Heart right ventricle (tissue), 16 donors: ENCODE measurements at places on chromosomes 11 and 22.

DNA sequence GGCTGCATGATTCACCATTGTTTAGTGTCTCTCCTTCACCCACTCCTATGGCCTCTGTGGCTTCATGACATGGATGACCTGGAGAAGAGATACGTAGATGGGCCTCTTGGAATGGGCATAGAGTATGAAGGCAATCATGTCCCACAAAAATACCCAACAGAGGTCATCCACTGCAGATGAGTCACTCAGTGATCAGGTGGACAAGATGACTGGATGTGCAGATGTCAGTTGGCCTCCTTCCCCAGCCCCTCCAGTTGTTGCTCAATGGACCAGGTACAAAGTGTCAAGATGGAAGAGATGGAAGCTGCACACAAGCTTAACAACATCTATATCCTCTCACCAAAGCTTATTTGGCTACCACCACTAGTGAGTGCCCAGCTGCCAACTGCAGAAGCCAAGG is 41.0 kb upstream of the CLPB start:
- DNase-seq = no peak
- no peak overlapping the region for H3K27ac ChIP-seq
- peaks cover 14% of the 10 kb centered on the region for H3K27me3 ChIP-seq
- H3K4me3 ChIP-seq = no peak overlapping the region

DNA sequence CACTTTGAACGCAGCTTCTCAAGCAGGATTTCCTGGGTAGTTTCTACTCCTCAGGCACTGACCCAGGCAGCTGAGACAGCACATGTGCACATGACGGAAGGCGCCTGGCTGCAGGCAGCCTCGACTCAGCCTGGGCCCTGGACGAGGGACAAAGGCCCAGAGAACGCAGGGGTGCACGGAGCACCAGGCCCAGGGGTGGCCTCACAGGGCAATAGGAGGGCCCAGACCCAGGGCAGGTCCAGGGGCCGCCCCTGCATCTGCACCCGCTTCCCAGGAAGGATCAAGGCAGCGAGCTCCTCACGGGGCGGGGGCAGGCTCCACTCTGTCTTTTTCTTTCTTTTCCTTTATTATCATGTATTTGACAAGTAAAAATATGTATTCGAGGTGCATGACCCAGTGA is 208.4 kb downstream of the BRD1 start:
- H3K4me3 ChIP-seq = no peak overlapping the region
- DNase-seq = no peak
- no peaks in the 10 kb centered on the region for H3K36me3 ChIP-seq

DNA sequence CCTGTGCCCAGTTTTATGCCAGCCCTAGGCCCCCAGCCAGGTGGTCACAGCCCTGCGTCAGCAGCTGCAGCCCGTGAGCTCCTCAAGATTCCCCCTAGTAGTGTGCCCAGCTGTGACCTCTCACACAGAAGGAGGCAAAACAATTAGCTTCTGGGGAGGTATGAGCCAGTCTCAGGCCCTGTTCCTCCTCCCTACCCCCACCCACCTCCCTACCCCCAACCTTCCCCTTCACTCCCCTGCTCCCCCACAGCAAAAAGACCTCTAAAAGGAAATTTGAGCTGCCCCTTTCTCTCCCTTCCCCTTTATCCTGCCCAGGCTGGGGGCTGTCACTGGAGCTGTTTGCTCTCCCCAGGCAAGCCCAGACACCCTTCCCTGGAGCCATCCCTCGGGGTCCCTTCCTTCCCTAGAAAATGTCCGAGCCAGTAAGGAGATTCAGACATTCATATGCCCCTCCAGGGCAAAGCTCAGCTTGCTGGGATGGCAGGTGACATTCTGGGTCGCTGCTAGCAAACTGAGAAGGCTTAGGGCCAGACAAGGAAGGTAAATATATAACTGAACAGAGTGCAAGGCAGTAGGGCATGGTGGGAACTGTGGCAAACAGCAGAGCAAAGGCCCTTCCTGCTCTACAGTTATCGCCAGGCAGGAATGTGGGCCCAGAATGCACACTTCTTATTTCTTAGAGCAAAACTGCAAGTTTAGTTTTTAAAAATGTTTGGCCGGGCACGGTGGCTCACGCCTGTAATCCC is 300.2 kb downstream of the MN1 start:
- H3K27me3 ChIP-seq = no peaks in the 10 kb centered on the region
- DNase-seq = no peak
- no peaks in the 10 kb centered on the region for H3K4me1 ChIP-seq
- H3K4me3 ChIP-seq = no peak overlapping the region
- H3K27ac ChIP-seq = no peak overlapping the region

DNA sequence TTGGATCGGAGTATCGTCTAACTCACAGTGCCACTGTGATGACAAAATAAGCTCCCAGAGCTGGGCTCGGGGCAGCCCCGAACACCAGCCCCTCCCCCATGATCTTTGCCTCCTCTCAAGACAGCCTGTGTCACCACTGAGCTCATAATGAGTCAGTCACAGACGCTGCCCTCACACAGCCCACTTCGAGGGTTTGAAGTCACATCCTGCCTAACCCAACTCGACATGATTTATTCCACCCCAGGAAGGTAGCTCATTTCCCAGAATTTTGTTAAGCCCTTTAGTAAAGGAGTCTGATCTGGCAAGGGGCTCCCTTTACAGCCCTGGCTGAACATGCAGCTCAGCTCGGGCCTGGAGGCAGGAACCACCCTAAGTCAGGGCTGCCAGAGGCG is 22.8 kb downstream of the MYH9 start:
- DNase-seq = no peak
- H3K36me3 ChIP-seq = no peaks in the 10 kb centered on the region
- no peak overlapping the region for H3K4me3 ChIP-seq
- H3K27ac ChIP-seq = peak overlapping the region; percentile 88
- H3K4me1 ChIP-seq = peaks cover 100% of the 10 kb centered on the region

- no peaks in the 10 kb centered on the region for H3K4me1 ChIP-seq
- no peak for DNase-seq
- H3K27me3 ChIP-seq = peaks cover 9% of the 10 kb centered on the region
- H3K36me3 ChIP-seq = no peaks in the 10 kb centered on the region
- no peak overlapping the region for H3K4me3 ChIP-seq
- H3K27ac ChIP-seq = no peak overlapping the region
Measured at GRCh38 chr11:131481303-131481702, 110.9 kb downstream of the NTM start.

DNA sequence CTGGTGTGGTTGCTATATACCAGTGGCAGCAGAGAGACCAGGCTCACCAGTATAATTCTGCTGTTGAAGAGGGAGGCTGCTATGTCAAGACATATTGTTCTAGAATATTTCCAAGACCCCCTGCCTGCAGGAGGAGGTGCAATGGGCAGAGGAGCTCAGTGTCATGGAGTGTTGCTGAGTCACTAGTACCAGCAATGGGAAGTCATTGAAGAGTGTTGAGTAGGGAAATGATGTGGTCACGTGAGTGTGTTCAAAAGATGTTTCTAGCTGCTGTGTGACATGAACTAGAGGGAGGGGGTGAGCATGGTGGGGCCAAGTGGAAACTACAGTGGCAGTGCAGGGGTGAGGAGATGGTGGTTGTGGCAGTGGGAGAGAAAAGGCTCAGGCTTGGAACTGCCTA is 76.3 kb upstream of the BIRC3 start:
- H3K4me3 ChIP-seq = no peak overlapping the region
- no peaks in the 10 kb centered on the region for H3K36me3 ChIP-seq
- H3K27ac ChIP-seq = no peak overlapping the region
- no peaks in the 10 kb centered on the region for H3K27me3 ChIP-seq
- no peaks in the 10 kb centered on the region for H3K4me1 ChIP-seq

GRCh38 chr11:89490981-89491690 is at the start of gene NOX4:
NOX4 (minus strand) TSS chr11:89491375; CDS start chr11:89491246, 129 bp downstream.
- peaks cover 10% of the 10 kb centered on the region for H3K27me3 ChIP-seq
- DNase-seq = peak; percentile 56
- no peaks in the 10 kb centered on the region for H3K4me1 ChIP-seq
- H3K36me3 ChIP-seq = no peaks in the 10 kb centered on the region
- peak within 1 kb of the TSS; percentile 82 for H3K27ac ChIP-seq
- peak within 1 kb of the TSS; percentile 61 for H3K4me3 ChIP-seq

DNA sequence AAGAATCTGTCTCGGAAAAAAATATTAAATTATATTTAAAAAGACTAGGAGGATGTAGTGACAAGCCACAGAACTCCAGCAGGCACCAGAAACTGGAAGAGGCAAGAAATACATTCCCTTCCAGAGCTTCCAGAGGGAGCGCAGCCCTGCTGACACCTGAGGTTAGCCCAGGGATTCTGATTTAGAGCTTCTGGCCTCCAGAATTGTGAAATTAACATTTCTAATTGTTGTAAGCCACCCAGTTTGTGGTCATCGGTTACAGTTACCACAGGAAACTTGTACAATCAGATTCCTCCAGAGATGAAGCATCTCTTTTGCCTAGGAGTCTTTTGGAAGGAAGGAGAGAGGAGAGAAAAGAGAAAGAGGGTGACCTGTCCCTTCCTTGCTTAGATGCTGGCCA is 6.4 kb upstream of the UBASH3B start:
- H3K27me3 ChIP-seq = peaks cover 14% of the 10 kb centered on the region
- H3K27ac ChIP-seq = no peak overlapping the region
- peaks cover 21% of the 10 kb centered on the region for H3K4me1 ChIP-seq
- H3K36me3 ChIP-seq = no peaks in the 10 kb centered on the region

DNA sequence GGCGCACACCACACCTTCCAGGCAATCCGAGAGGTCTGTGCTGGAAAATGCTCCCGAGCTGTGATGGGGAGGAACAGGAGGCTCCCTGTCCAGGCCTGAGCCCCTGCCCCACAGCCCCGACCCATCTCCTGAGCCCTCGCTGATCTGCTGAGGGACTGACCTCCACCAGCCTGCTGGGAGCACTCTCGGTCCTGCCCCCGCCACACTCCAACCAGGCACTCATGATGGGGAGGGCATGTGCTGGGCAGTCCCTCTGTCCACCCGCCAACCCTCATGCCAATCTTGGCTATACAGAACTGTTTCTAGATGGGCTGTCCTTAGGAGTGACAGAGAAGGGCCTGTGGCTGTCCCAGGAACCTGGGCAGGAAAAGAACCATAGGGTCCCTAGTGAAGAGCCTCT is 70.8 kb downstream of the TRMU start:
- no peaks in the 10 kb centered on the region for H3K36me3 ChIP-seq
- no peak overlapping the region for H3K4me3 ChIP-seq
- DNase-seq = peak; percentile 42
- H3K27me3 ChIP-seq = no peaks in the 10 kb centered on the region
- H3K4me1 ChIP-seq = peaks cover 9% of the 10 kb centered on the region
- no peak overlapping the region for H3K27ac ChIP-seq

DNA sequence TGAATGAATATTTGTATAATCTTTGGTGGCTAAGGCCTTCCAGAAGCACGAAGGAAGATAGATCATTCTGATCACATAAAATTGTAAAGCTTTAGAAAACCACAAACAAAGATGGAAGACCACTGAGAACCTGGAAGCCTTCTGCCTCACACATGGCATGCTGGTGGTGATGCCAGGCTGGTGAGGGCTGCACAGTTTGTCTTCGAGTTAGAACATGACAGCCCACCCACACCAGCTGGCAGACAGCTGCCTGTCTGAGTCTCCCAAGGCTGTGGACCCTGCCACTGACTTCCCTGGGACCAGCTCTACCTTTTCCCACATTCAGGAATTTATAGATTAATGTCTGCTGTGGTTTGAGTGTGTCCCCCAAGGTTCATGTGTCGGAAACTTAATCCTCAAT is 48.8 kb upstream of the B3GAT1 start:
- H3K27me3 ChIP-seq = peaks cover 31% of the 10 kb centered on the region
- no peaks in the 10 kb centered on the region for H3K4me1 ChIP-seq
- no peak overlapping the region for H3K27ac ChIP-seq

GRCh38 chr11:19849107-19849789 is 136.6 kb downstream of the NAV2 start:
- H3K4me1 ChIP-seq = peaks cover 27% of the 10 kb centered on the region
- no peaks in the 10 kb centered on the region for H3K27me3 ChIP-seq
- peak overlapping the region; percentile 35 for H3K27ac ChIP-seq
- no peak overlapping the region for H3K4me3 ChIP-seq
- peak; percentile 44 for DNase-seq

DNA sequence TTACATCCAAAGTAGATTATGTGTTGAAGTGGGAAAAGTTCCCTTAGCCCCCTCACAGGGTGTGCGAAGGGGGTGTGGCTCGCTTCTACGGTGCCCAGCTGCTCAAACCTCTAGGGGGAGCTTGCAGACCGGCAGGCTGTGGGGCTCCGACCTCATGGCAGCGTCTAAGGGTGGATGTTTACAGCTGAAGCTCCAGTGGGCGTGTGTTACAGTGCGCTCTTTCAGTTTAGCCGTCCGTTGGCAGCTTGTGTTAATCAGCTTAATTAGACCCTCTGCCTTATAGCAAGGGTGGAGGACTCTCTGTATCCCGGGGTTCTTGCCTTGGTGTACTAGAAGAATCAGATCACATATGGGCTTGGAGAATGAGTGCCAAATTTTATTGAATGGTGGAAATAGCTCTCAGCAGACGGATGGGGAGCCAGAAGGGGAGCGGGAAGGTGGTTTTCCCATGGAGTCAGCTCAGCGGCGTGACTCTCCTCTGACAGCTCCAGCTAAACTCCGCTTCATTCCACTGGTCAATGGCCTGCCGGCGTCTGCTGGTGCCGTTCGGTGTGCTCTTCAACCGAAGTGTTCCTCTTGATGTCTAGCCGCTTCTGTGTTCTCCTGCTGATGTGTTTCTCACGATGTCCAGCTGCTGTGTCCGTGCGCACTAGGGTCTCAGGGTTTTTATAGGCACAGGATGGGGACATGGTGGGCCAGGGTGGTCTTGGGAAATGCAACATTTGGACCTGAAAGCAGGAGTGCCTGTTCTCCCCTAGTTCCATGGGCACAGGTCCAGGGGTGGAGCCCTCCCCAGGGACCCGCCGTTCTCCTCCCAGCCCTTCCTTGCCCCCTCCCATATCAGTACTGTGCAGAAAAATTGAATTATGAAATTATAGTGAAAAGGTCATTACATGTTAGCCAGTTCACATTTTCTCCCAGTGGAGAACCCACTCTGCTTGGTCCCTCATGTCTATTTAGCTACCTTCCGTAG is 28.6 kb upstream of the OR10G7 start:
- DNase-seq = no peak
- peak overlapping the region; percentile 9 for H3K4me3 ChIP-seq
- no peak overlapping the region for H3K27ac ChIP-seq
- peaks cover 47% of the 10 kb centered on the region for H3K27me3 ChIP-seq

DNA sequence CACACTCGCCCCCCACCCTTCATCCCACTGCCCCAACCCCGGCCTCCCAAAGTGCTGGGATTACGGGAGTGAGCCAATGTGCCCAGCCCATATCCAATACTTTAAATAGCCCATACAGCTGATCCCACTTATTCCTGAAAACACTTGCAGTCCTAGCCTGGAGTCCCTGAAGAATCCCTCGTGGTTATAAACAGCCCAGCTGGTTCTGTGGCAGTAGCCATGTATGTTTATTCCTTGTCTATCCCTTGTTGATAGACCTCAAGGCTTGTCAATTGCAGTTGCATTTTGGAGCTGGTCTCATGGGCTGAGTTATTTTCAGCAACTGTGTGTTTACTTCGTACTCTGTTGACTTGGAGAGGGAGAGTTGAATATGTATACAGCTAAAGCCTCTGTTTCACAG is 21.5 kb upstream of the PAFAH1B2 start:
- no peaks in the 10 kb centered on the region for H3K36me3 ChIP-seq
- DNase-seq = no peak
- no peak overlapping the region for H3K4me3 ChIP-seq
